Subcutaneous adipose tissue (tissue), 4 donors: ENCODE measurements at places on chromosomes 1 and 21. TPM values are rescaled to one million over a fixed set of nuclear protein-coding genes. Genes with fewer than 3 reads are reported as not detected.

The POLR3GL gene
- total RNA-seq, result 19.6 TPM

The PTBP2 gene
- total RNA-seq, result 60.0 TPM

The AMY1A gene
- not detected for total RNA-seq

The TOR1AIP2 gene
- 58.2 TPM for total RNA-seq

The MIS18A gene
- 5.2 TPM for total RNA-seq

The PLPPR5 gene
- total RNA-seq, result not detected

The OR2L3 gene
- not detected for total RNA-seq

The KLHDC7A gene
- total RNA-seq, result not detected

The PLEKHG5 gene
- 2.4 TPM for total RNA-seq

The SLC66A1 gene
- total RNA-seq, result 12.7 TPM
